ENCODE measurements at places on chromosomes 5 and 9. TPM values are rescaled to one million over a fixed set of nuclear protein-coding genes. Genes with fewer than 3 reads are reported as not detected.

DNA sequence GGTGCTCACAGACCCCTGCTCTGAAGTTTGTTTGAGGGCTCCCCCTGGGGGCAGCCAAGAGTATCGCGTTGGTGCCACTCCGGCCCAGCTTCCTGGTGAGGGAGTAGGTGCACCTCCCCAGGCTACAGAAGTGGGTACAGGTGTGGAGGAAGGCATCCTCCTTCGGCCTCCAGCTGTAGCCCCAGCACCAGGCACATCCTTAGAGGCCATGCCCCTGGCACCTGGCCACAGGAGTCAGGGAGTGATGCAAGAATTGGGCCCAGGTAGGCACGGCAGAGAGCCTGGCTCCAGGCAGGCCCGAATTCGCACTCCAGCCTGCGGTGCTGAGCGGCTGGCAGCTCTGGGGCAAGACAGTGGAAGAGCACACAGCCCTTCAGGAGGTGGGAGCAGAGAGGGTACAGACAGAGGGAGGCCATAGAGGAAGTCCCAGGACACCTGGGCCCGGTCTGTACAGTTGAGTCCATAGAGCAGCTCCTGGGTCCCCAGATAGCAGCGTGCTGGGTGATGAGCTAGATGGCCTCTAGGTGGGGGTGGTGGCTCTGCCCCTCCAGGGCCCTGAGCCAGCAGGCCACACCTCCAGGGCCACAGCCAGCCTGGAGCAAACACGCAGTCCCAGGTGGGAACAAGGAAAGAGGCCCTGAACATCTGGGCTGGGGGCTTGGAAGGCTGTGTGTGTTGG lies 2.4 kb downstream of the SAPCD2 start:
- peak; percentile 60 for DNase-seq

GRCh38 chr5:68730220-68730978 lies 363.4 kb upstream of the SLC30A5 start:
- DNase-seq = peak; percentile 71

DNA sequence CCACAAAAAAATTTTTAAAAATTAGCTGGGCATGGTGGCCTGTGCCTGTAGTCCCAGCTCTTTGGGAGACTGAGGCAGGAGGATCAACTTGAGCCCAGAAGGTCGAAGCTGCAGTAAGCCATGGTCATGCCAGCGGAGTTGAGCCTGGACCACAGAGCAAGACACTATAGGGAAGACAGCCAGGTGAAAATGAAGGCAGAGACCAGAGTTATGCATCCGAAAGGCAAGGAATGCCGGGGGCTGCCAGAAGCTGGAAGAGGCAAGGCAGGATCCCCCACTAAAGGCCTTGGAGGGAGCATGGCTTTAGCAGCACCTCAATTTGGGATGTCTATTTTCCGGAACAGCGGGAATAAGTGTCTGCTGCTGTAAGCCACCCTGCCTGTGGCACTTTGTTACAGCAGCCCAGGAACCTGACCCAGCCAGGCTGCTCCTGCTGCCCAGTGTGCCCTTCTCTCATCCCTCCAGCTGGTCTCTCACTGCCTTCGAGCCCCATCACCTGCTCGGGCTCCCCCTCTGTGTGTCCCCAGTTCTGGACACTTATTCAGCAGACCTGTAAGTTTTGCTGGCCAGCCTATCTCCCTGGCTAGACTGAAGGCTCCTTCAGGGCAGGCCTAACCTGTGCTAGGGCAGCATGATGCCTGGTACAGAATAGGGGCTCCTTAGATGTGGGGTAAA lies 16.8 kb upstream of the JADE2 start:
- DNase-seq = no peak

- DNase-seq = no peak
Observed at GRCh38 chr5:34977934-34978613, 48.7 kb downstream of the DNAJC21 start.

DNA sequence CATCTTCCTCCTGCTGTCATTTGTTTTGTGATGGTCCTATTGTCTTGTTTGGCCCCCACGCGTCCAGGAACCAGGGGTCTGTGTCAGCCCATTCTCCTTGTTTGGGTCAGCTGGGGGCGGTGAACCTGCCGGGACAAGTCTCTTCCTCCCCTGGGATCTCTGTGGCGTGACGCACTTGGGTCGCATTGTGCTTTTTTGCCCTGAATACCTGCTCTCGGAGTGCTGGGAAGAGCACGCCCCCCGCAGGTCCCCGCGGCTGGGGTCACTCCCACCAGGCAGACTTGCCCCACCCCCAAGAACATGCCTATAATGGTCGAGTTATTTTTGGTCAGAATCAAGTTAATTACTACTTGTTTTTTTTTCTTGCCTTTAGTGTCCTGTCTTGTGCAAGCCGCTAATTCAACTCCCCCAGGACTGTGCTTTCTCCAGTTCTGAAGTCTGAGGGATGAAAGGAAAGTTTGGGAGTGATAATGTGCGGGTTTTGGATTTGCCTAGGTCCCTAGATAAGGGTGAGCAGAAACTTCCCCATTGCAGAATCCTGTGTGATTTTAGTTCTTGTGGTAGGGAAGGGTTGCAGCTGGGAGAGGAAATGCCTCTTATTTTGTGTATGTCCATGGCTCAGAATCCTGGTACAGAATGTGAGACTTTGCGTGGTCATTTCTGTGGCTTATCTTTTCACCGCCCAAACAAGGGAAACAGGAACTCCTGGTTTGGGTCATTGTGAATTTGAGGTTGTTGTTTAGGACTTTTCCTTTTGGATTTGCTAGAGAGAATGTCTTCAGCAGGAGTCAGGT lies 789 bp downstream of the ACER2 start:
- DNase-seq = peak; percentile 8

DNA sequence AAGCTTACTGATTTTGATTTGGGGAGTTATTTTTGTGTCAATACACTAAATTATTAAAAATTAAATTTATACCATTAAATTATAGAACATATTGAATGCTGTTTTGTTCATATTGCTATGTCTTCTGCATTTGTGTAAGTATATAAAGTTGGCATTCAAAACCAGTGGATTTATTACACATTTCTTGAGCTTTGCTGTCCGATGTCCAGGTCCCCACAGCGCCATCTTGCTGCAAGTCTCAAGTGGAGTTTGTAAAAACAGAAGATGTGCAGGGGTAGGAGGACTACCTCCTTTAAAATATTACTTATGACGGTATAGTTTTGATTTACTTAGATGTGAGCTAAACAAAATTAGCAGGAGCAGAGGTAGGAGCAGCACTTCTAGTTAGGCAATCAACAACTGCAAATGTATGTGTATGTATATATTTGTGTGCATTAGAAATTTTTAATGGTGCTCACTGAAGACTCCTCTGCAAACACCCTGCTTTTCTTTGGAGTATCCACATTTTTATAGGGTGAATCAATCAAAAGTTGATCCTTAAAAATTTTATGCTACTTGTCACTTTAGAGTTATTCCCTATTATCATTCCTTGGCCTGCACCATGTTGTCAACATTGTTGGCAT lies 37.4 kb downstream of the CPEB4 start:
- DNase-seq = peak; percentile 52

Gene CLIC3
- 1.7 TPM for total RNA-seq
